ENCODE measurements at places on chromosomes 5 and 9. TPM values are rescaled to one million over a fixed set of nuclear protein-coding genes. Genes with fewer than 3 reads are reported as not detected.

DNA sequence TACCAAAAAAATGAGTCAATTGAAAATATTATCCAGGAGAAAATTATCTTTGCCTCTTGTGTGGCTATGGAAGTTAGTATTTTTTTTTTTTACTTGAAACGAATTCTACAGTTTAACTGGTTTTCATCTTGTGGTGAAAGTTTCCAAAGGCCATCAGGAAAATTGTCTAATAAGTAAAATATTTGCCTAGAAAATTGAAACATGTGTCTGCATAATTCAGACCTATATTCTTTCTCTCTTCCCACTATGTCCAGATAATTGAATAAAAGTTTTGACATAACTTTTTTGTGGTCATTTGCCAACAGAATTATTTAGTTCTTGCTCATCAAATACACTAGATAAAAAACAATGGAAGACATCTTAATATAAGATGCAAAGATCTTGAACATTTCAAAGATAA lies 321.5 kb upstream of the RPS23 start:
- DNase-seq = no peak

GRCh38 chr5:177489119-177489716 lies 8.2 kb downstream of the PDLIM7 start:
- DNase-seq = no peak

- DNase-seq = no peak
Observed at GRCh38 chr9:95721061-95721531, 154.4 kb upstream of the ERCC6L2 start.

- DNase-seq = no peak
Observed at GRCh38 chr5:149358868-149359495, 1.1 kb downstream of the PCYOX1L start.

GRCh38 chr9:16729651-16730050 lies 140.8 kb downstream of the BNC2 start:
- no peak for DNase-seq

GRCh38 chr5:176528301-176528700 lies 8.9 kb downstream of the RNF44 start:
- no peak for DNase-seq

- DNase-seq = no peak
Observed at GRCh38 chr9:123033352-123033751, at the start of gene GPR21. Gene GPR21 (plus strand): TSS chr9:123033667. CDS start chr9:123034567, 900 bp downstream.

DNA sequence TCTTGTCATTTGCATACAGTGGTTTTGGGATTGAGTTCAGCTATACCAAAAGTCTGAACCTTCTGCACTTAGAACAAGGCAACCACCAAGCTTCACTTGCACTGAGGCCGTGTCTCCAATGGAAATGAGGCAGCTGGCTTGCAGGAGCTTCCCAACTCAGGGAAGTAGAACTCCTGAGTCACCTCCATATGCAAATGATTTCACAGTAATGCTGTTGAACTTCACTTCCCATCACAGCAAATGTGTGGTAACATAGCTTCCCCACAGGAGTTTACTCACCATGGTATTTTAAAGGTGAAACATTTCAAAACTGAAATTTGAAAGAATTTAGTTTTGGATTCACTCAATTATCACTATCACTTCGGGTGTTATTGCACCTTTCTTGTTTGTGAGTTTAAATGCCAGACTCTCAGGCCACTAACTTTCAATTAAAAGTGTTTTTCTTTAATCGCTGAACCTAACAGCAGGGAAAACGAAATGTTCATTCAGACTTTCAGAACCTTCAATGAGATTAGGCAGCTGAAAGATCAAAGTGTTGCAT lies 9.0 kb downstream of the CD274 start:
- no peak for DNase-seq

DNA sequence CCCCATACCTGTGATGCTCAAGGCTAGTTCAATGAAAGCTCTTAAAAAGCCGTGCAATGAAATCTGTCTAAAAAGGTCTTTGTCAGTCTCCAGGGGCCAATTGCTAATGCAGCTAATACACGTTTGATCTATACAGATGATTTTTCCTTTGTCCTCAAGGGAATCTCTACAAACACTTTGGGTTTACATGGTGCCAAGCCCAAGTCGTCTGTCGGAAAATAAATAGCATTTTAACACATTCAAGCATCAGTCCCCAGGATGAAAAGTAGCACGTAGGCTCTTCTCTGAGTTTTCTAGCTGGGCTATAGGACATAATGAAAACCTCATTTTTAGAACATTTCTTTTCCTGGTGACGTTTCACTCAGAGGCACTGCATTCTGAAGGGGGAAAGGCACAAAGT lies 477.4 kb upstream of the WWC1 start:
- no peak for DNase-seq

DNA sequence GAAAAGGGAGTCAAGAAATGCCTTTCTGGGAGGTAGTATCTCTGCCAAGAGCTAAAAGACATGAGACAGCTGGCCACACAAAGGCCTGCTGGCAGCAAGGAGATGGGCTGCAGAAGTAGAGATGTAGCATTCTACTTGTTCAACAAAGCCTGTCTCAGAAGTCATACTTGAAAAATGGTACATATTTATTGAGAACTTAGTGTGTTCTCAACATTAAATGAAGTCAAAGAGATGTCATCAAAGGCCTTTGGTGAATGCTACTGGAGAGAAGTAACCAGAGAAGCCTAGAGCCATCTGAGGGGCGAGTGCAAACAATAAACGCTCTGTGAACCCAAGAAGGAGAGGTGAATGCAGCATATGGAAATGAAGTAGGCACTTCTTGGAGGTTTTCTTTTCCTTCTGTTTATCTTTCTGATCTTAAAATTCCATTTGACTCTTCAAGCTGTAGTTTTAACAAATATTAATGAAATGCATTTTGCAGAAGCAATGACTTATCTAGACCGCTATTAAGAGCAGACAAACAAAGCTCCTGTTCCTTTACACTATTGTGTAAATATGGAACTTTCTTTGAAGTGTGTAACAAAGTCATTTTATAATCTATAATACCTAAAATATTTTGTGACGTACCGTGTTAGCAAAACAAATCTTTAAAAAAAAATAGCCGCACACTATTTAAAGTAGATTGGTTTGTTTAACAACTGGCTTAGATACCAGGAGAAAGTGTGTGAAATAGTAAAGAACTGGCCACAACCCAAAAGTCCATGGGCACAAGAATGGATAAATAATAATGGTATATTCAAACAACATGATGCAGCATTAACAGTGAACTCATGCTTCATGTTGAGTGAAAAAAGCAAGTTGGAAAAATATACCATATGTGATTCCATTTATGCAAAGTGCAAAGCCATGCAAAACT lies 70.2 kb downstream of the ZNF608 start:
- DNase-seq = no peak

The WDR38 gene
- not detected for total RNA-seq

The RAD23B gene
- total RNA-seq = 185 TPM

The BTNL3 gene
- total RNA-seq = not detected

The FUBP3 gene
- total RNA-seq = 50.5 TPM
